ENCODE measurements at places on chromosomes 3 and 15. TPM values are rescaled to one million over a fixed set of nuclear protein-coding genes. Genes with fewer than 3 reads are reported as not detected.

HGD gene
- 0.50 TPM for total RNA-seq

MAGEF1 gene
- total RNA-seq, result 19.0 TPM

LRTM1 gene
- not detected for total RNA-seq

MAPKAPK3 gene
- total RNA-seq, result 94.9 TPM

NPAP1 gene
- total RNA-seq, result not detected

COL6A6 gene
- total RNA-seq, result not detected

CLDN11 gene
- total RNA-seq, result not detected

CTDSPL gene
- total RNA-seq, result 81.7 TPM

CSTA gene
- total RNA-seq, result 62.0 TPM

FBXL2 gene
- 40.8 TPM for total RNA-seq

NTRK3 gene
- not detected for total RNA-seq

HCLS1 gene
- 2.8 TPM for total RNA-seq

LEKR1 gene
- total RNA-seq, result 0.53 TPM

GOLGA6B gene
- not detected for total RNA-seq

FEM1B gene
- 105 TPM for total RNA-seq

KLHL40 gene
- total RNA-seq, result not detected

ARPP19 gene
- 200 TPM for total RNA-seq

UBXN7 gene
- 17.7 TPM for total RNA-seq

ZBED2 gene
- 3.2 TPM for total RNA-seq

STAC gene
- total RNA-seq, result 19.3 TPM

LYZL4 gene
- not detected for total RNA-seq

CACNA2D2 gene
- total RNA-seq, result 0.05 TPM

PLSCR4 gene
- total RNA-seq, result 0.94 TPM

KCTD6 gene
- 2.7 TPM for total RNA-seq

PRSS50 gene
- total RNA-seq, result under 0.01 TPM

SLC38A3 gene
- 0.67 TPM for total RNA-seq

MBD4 gene
- 35.0 TPM for total RNA-seq

P4HTM gene
- total RNA-seq, result 10.2 TPM

INSYN1 gene
- 1.3 TPM for total RNA-seq

SI gene
- not detected for total RNA-seq

CP gene
- not detected for total RNA-seq

DUSP7 gene
- total RNA-seq, result 167 TPM

VPS39 gene
- total RNA-seq, result 49.6 TPM

PPARG gene
- total RNA-seq, result 0.54 TPM

ZWILCH gene
- total RNA-seq, result 26.9 TPM

KCNH8 gene
- total RNA-seq, result 0.14 TPM

SLC9C1 gene
- 1.7 TPM for total RNA-seq

GOLGA6L7 gene
- not detected for total RNA-seq

CCR8 gene
- not detected for total RNA-seq

Measured in mammary epithelial cell (primary cell).